ENCODE measurements at places on chromosomes 7 and 10.

DNA sequence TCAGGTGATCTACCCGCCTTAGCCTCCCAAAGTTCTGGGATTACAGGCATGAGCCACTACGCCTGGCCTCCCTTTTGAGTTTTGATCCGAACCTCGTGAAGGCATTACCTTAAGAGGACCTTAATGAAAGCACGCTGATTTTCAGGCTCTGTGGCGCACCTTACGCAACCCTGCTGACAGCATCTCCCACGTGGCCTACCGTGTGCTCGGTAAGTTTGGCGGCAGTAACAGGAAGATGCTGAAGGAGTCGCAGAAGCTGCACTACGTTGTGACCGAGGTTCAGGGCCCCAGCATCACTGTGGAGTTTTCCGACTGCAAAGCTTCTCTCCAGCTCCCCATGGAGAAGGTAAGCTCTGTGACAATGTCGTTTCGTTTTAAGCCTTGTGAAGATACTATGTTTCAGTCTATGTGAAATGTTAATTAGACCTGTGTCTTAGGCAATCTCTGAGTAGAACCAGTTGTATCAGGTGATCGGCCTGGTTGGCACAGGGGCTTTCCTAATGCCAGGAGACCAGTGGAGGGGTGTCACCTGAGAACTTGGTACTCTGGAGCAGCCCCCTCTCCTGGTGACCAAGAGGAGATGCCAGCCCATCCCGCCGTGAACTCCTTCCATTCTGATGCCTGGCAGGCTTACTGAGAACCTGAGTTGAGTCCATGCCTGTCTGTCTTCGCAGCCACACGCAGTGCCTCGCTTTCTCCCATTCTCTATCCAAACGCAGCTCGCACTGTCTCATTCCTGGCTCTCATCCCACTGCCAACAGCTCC lies 43.5 kb downstream of the TRRAP start:
- no peak for DNase-seq

DNA sequence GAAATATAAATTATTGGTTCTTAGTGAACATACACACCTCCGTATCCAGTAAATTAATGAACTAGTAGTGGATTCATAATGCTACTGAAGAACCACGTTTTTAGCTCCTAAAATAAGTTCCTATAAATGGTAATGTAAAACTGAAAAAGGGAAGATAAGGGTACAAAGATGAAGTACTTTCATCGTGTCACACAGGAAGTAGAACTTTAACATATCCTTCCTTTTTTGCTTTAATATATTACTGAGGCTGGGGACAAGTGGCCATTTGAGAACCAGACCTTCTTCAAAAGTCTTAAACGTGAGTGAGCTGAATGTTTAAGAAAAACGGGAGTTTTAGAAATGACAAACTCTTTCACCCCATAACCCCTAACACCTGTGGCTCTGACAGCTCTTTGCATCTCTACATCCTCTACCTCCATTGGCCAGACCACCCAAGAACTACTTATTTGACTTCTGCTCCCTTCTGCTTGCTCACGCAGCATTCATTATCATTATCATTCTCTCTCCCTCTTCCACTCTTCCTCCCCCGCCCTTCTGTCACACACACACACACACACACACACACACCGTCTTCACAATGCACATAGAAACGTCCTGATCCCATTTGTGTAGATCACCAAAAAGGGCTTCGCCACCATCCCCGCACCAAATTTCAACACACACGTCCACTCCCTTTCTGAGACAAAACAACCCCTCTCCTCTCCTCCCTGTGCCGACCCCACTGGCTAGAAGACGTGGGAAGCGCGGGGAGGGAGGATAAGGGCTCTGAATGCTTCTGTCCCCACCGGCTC lies 677 bp downstream of the SKAP2 start:
- no peak for DNase-seq

DNA sequence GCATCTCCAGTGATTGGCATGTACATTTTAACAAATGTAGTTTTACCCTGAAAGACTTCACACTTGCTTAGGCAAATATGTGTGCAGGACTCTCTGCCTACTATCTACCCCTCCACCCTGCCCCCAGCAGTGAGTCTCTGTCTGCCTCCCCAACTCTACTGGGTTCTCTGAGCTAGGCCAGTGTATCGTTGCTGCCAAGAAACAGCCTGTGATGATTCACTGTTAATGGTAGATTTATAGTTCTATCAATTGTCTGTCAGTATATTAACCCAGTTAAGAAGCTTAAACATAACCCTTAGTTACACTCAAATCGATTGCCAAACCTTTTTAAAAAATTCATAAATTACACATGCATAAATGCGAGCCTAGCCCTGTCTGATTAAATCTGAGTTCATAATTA lies 137.0 kb downstream of the SND1 start:
- DNase-seq = no peak

DNA sequence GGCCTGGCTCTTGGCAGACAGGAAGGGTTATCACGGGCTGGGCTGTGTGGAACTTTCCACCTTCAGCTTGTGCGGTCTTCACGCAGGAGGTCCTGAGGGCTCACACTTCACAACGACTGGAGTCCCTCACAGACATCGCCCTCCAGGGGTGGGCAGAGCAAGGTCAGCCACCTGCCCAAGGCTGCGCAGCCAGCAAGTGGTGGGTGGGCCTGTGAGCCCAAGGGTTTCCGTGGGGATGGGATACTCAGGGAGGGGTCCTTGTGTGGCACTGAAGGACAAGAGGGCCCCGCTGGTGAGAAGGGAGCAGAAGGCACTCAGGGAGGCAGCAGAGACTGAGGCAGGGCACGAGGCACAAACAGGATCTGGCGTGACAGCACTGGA lies 22.0 kb downstream of the PDIA4 start:
- no peak for DNase-seq

GRCh38 chr10:47095848-47096612 lies 184.8 kb downstream of the PTPN20 start:
- DNase-seq = no peak

DNA sequence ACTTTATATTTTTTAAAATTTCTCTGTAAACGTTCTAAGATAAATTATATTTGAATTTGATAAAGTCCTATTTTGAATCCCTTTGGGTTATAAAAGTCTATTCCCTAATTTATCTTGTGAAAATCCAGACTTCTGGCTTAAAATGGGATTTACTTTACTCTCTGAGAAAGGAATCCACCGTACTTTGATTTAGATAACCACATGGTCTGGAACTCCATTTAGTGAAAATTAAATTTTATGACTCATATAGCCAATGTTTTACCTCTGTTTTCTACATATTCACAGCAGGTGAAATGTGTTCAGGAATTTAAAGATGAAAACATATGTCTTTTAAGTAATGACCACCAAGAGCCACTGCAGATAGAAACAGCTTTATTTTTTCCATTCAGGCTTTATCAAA lies 141.8 kb upstream of the FGFR2 start:
- DNase-seq = no peak

DNA sequence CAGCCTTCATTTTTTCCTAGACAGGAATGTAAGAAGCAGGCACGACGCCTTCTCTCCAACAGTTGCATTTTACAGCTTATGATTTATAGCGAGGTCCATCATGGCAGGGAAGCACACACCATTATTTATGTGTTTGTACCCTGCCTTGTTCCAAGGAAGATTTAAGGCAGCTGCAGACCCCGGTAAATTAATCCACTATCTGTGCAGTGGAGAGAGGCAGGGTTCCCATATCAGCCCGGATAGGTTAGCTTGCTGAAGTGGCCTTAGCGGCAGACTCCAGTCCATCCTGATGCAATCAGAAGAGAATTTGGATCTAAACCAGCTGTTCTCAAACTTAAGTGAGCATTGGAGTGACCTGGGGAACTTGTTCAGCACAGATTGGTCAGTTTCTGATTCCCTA lies 359.4 kb downstream of the GALNT17 start:
- no peak for DNase-seq

DNA sequence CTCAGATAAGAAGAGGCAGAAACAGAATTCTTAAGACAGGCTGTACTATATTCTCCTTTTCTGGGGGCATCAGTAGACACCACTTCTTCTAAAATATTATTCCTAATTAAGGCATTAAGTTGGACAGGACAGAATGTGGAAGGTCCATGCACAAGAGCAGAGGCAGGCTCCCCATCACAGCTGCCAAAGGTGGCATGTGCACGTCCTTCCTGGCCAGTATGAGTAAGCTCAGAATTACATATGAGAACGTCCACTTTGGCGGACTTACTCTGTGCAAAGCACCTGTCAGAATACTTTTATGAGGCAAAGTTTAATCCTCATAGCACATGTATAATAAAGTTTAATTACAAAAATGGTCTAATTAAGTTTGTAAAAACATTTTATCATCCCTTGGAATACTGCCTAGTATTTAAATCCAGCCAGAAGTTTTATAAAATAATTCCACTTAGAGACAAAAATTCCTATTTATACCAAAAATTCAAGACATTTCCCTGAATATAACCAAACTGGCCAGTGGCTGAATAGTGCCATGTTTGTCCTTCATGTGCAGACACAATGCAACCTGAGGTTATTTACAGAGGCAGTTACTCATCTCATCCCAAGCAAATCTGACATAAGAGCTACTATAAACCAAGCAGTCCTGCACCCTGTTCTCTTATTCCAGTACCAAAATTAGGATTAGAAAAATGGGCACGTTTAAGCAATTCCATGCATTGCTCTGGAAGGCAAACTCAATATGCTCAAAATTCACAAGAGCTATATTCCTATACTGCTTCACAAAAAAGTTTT lies 65.5 kb downstream of the CACUL1 start:
- DNase-seq = no peak

GRCh38 chr7:28473571-28474281 lies 61.4 kb downstream of the CREB5 start:
- DNase-seq = no peak

DNA sequence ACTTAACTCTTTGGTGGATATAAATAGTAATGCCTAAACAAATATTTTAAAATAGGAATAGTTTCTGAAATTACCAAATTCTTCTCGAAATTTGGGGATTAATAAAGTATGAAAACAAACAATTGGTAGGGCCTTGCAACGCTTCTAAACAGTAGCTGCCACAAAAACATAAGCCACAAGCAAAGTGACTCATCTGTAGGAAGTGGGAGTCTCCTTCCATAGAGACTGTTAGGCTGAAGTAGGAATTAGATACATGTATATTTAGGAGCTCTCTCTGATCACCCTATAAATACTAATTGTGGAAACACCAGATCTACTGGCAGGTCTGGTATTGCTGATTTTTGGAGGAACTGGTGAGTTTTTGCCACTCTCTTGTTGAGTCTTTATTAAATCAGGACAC lies 5.7 kb upstream of the LMOD2 start:
- no peak for DNase-seq

DNA sequence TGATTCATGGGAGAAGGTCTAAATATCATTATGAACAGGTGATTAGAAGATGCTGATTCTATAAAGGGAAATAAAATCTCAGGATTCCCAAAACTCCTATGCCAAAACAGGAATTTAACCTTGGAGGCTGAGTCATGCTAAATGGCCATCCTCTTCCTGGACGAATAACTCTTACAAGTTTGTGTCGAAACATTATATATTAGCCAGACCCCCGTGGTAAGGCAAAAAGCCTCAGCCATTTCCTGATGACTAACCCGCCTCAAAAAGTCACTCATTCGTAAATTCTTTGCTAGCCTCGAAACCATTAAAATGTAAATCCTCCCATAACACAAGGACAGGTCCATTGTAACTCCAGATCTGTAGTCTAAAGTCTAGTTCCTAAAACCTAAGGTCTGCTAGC lies 32.0 kb downstream of the CUL2 start:
- DNase-seq = no peak

DNA sequence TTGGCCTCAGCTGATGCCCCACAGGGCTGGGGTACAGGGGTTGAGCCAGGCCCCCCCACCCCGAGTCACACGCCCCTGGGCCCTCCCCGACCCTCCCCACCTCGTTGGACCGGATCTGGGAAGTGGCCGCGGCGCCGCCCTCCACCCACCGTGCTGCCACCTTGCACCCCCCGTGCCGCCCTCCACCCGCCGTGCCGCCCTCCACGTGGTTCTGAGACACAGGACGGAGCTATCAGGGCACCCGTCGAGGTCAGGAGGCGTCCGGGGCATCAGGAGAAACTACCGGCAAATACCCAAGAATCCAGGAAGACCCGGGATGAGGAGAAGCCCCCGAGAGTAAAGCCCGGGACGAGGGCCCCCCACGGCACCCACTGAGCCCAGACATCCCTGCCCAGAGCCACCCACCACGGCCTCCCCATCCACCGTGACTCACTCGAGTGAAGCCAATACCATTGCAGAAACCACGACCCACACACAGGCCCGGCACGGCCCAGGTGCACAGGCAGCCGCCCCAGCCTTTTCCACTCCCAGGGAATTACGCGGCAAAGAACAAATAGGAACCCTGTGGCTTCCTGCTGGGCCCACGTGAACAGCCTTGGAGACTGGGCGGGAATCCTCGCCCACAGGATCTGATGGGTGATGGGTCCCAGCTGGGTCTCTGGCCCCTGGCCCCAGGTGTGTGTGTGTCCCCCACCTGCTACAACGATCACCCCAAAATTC lies 34.0 kb downstream of the ADAP1 start:
- no peak for DNase-seq

GRCh38 chr7:37318541-37318940 lies 130.1 kb downstream of the ELMO1 start:
- DNase-seq = no peak

- DNase-seq = no peak
Measured at GRCh38 chr10:72409167-72409566, 54.4 kb upstream of the DNAJB12 start.

- no peak for DNase-seq
Measured at GRCh38 chr7:35802649-35803048, 1.8 kb downstream of the SEPTIN7 start.

GRCh38 chr7:618539-619367 lies 99.1 kb upstream of the PDGFA start:
- no peak for DNase-seq

- no peak for DNase-seq
Measured at GRCh38 chr7:85065306-85065705, 121.5 kb downstream of the SEMA3D start.

- peak; percentile 35 for DNase-seq
Measured at GRCh38 chr7:54722026-54722425, 37.0 kb downstream of the SEC61G start.

- DNase-seq = no peak
Measured at GRCh38 chr7:92731335-92732063, 104.9 kb downstream of the CDK6 start.

DNA sequence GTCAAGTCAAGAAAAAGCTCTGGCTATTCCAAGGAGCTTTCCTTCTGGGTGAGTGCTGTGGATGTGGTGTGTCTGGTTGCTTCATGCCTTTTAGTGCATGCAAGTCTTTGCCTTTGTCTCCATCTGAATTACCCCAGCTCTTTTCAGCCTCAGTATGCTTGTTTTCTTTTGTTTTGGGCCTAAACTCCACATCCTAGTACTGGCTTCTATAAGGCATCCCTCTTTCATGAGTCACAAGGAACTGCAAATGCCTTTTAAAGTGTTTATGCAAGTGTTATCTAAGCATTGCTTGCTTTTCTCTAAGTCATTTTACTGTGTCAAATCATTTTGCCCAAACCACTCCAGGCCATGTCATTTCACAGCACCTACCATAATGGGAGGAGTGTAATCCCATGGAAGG lies 132.1 kb downstream of the PLCE1 start:
- no peak for DNase-seq
